ENCODE measurements at places on chromosomes 1 and 21.

DNA sequence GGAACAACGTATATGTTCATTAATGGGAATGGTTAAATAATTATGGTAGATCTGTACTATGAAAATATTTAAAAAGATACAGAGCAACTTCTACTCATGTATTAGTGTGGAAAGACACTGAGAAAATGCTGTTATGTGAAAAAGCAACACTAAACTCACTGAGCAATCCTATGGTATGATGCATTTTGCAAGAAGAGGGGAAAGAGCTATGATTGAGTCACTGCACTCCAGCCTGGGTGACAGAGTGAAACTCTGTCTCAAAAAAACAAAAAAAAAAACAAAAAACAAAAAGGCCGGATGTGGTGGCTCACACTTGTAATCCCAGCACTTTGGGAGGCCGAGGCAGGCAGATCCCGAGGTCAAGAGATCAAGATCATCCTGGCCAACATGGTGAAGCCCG is 44.4 kb downstream of the ATP5PO start:
- DNase-seq = no peak

DNA sequence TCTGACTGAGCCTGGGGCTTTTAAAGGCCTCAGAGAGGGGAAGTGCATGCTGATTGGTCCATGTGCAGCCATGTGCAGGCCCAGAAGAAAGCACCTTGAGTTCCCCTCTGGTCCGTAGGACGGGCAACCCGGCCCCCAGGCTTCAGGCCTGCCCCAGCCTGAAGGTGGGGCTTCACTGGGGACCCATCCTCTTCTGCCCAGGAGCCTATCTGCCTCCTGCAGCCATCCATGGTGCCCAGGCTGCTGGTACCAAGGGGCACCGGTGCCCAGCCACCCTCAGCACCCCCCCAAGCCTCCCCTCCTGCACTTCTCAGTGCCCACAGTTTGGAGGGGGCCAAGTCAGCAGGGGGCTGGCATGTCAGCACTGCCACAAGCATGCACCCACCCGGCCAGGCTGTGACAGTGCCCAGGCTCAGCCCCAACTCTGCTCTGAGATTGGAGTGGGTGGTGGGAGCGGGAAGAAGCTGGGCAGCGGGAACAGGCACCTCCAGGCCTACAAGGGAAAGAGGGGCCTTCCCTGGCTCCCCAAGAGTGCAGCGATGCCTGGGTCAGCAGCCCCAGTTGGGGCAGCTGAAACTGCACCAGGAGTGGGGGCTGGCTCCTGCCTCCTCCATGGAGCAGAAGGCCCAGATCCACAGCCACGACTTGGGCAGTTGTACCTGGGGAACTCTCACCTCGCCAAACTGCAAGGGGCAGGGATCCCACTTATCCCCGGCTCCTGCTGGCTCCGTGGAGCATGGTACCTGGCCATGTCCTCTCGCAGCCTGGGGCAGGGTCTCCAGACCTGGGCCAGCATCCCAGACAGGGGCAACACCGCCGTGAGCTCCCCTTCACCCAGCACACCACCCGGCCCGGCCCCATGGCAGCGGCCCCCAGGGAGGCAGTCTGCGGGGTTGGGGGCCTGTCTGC is 11.7 kb downstream of the COL6A2 start:
- no peak for DNase-seq

- DNase-seq = no peak
These were observed 57.2 kb downstream of the TNFSF4 start for GRCh38 chr1:173149887-173150286.

DNA sequence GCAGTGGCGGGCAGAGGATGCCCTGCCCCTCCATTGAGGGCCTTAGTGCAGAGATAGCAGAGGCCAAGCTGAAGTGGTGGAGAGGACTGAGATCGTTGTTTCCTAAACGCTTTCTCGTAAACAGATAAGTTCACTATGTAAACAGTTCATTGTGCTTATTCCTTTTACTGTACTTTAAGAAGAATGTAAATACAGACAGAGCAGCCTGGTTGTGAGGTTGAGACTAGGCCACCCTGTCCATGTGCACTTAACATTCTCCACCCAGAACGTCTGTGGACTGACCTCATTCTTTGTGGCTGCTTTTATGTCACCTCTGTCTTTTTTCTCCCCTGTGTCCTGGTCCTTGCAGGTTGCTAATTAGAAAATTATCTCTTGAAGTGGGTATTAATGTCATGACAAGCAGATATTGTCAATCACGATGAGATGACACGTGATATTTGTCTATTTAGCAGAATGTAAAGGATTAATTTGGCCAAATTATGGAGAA is 8.5 kb downstream of the CENPS start:
- DNase-seq = no peak

- DNase-seq = no peak
These were observed 90.0 kb downstream of the UBR4 start for GRCh38 chr1:19120070-19120469.

DNA sequence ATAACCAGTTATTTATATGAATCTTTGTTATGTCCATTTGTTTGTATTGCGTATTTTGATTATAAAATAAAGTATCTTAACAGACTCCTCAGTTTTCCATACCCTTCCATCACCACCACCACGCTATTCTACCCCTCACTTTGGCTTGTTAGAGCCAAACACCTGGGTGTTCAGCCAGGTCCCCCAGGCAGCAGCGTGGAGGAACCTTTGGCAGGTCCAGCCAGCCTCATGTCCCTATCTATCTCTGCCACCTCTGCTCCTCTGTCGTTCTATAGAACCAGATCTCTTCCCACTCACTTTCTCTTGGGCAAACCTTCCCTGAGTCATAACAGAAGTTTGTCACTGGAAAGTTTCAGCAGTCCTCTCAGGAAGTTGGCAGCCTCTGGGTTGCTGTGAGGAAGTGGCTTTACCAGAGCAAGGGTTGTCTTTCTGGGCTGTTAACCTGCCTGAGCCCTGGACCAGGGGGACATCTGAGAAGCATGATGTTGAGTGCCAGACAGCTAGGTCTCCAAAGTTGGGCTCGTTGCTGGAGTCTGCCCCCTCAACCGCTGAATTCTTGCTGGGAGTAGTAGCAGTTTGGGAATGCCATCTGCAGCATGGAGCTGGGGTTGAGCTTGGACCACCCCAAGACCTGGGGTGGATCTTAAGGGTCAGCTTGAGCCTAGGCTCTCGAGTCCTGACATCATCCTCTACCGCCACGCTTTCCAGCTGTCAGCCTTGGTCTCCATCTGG is 996 bp upstream of the SH3BGRL3 start:
- DNase-seq = peak; percentile 56

DNA sequence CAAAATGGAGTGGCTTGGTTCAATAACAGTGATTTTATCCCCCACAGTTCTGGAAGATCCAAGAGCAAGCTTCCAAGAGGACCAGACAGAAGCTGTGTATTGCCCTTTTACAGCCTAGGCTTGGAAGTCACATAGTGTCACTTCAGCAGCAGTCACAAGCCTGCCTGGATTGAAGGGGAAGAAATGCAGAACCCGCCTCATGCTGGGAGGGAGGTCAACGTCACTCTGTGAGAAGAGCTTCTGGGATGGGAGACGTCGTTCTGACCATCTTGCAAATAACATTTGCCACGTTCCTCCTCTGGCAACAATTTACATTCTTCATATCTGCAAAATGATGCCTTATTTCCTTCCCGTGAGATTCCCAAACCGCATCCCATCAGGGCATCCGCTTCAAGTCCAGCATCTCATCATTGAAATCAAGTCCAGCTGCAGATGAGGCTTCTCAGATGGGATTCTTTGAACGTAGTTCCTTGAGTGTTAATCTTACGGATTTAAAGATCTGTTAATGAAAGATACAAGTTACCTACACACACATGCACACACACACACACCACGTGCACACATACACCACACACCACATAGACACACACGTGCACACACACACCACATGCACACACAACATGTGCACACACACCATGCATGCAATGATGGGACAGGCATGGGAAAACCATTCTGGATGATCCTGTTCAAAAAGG is 23.9 kb upstream of the KIF1B start:
- DNase-seq = no peak

- DNase-seq = no peak
These were observed 8.2 kb upstream of the IL22RA1 start for GRCh38 chr1:24151175-24151533.

GRCh38 chr1:212513586-212513985 is 80.9 kb downstream of the NENF start:
- no peak for DNase-seq

DNA sequence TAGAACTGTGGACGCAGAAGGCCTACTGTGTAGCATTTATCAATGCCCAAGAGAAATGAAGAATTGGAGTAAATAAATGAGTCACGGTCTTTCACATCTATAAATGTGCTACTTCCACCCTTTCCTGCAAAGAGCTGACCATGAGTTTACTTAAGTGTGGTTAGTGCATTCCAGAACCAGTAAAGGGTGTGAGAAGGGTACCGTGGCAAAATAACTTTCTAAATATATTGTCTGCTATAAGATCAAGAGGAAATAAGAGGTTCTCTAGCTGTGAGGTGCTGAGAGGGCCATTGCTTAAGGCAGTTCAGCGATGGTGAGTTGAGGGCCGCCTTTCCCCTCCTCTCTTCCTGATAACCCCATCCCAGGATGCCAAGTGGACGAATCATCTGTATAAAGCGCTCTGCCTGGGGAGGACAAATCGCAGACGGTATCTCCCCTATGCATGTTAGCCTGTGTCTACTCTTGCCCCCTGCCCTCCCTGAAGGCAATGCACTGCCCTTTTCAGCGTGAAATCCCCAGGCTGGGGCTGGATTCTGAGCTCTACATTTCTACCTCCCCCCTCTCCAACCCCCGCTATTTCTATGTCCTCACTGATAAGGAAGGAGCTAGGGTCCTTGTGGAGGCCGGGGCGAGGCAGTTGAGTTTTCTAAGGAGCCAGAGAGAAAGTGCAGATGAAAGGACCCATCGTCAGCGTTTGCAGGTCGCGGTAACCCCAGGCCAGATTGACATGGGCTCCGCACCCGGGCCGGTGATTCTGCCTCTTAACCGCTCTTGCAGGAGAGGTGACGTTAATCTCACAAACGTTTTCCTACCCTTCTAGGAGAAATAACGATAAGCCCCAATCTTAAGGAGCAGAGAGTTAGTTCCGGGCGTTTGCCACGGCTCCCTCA is 1.5 kb upstream of the NCAM2 start:
- DNase-seq = no peak

DNA sequence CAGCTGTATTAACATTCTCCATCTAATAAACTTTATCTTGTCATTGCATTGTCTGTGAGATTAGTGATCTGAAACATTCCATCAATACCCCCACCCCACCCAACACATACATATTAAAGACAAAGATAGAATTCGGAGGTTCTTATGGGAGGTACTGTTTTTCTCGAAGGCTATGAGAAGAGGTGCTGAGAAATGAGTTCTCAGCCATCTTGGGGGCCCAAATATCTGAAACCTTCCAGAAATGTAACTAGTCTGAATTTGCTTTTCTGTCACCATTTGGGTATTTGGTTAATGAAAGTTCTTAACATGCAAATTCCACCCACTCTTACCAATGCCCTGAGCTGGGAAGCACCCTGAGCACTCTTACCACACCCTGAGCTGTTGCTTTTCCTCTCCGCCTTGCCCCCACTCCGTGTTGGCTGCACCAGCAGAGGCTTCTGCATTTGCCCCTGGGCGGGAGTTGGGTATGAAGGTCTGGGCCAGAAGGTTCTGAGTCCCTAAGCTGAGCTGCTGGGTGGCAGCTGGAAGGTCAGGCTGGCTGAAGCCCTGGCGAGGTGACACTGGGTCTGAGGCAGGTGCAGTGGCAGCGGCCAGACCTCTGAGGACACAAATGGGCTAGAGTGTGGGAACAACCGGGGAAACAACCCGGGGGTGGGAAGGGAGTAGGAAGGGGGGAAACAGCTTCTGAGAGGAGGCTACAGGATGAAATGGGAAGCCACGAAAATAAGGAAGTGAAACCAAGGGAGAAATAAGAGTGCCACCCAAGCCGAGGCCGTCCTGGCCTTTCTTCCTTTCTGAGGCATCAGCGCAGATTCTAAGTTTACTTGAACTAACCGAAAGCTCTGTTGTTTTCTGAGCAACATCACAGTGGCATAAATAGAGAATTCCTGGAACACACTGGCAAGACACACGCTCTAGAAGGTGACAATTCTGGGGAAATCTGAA is 26.3 kb upstream of the IER5 start:
- no peak for DNase-seq

DNA sequence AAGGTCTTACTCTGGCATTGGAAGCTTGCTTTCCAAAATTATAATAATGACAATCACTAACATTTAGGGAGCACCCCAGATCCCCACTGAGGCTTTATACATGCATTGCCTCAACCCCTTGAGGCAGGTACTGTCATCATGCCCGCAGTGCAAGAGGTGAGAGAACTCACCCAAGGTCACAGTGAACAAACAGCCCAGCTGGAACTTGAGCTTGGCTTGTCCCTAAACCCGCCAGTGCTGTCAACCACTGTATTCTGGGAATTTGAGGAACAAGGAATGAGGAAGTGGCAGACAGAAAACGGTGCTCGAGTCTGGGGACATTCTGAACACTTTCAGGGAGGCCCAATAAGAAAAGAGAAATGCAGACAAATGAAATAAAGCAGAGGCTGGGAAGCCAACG is 34.6 kb upstream of the TLR5 start:
- no peak for DNase-seq

- DNase-seq = no peak
These were observed 760 bp upstream of the SF3B4 start for GRCh38 chr1:149928401-149928724.

DNA sequence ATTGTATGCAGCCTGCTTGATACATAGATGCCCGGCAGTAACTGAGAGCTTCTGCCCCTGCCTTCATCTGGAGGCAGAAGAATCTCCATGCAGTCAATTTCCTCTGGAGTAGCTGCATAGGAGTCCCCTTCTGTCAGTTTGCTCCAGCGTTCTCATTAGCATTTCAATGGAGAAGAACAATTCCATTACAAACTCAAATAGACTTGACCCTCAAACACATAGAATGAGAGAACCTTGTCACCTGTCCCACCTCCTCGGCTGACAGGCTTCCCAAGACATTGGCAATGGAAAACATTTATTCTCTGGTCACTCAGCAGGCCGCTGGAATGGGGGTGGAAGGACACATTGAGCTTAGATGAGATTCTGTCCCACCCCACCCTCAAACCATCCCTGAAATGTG is 45.6 kb upstream of the TMEM51 start:
- no peak for DNase-seq

GRCh38 chr1:231242516-231243198 is 1.6 kb downstream of the GNPAT start:
- DNase-seq = no peak

GRCh38 chr1:171683870-171684269 is 31.4 kb upstream of the MYOC start:
- no peak for DNase-seq

GRCh38 chr21:34807146-34807880 is 138.5 kb downstream of the CLIC6 start:
- DNase-seq = peak; percentile 89

GRCh38 chr21:44263221-44263760 is 1.6 kb upstream of the DNMT3L start:
- DNase-seq = no peak

Measured in HS-27A (cell line).